ENCODE measurements at places on chromosomes 3 and 15. TPM values are rescaled to one million over a fixed set of nuclear protein-coding genes. Genes with fewer than 3 reads are reported as not detected.

DNA sequence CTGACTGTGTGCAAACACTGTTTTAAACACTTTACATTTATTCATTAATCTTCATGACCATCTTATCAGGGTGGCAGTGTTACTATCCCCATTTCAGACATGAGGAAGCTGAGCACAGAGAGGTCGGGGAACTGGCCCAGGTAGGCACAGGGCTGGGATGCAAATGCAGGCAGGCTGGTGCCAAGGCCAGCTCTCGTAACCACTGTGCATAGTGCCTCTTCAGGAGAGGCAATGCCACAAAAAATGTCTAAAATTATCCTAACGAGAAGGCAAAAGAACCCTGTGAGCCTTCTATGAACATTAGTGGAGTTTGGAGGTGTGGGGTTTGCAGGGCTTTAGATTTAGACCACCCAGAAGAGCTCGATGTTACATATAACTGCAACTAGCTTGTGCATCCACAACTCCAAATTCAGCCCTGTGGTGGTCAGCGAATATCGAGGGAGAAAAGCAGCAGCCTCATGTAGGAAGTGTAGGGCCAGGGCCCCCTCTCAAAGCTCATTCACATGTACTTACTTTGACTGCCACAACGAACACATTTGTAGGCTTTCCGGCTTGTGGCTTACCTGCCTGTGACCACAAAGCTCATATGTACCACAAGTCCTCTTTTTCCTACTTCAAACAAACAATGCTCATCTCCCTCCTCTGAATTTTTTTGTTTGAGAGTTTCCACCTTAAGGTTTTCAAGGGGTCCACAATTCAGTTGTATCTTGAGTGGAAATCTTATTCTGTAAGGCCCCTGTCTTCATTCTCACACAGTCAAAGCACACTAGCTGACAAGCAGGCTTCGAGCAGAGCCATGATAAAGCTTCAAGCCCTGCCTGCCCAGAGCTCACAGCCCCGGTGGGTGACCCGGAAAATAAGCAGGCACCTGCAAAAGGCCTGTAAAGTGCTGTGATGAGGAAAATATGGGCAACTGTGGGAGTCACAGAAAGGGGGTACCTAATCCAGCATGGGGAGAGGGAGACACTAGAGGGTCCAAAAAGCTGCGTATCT, 722.9 kb upstream of the CFAP20DC start:
- DNase-seq, result no peak

- DNase-seq, result no peak
These were observed 13.1 kb upstream of the IFT57 start for GRCh38 chr3:108235290-108235689.

DNA sequence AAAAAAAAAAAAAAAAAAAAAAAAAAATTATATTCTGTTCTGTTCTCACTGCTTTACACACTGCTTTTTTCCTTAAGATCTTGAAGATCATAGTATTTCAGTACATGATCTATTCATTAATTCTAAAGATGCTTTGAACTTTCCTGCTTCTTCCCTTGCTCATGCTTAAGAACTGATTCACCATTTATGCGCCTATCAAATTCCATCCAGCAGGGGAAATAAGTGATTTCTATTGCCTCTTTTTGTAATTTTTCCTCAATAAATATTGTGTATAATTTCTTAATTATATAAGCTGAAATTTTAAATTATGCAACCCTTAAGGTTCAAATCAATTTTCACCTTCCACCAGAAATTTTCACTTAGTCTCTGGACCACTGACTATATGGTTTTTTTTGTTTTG, 10.6 kb downstream of the DENND6A start:
- DNase-seq, result peak; percentile 16

GRCh38 chr3:64568895-64569517, 118.8 kb downstream of the ADAMTS9 start:
- no peak for DNase-seq

- no peak for DNase-seq
These were observed 36.3 kb upstream of the SNX4 start for GRCh38 chr3:125556314-125556713.

DNA sequence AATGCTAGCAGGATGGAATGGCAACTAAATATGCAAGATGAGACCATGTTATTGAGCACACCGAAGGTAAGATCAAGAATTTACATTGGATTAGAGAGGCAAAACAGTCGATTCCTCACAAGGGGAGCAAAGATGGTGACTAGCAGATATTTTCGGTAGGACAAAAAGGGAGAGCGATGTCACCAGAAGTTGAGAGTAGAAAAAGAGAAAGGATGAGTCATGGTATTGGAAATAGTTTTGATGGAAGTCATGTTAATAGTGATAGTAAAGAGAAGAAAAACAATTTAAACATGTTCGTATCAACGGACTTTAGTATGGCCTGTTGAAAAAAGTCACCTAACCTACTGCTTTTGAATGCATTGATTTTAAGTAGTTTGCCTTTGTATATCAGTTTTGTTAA, 55.0 kb downstream of the UBE2E2 start:
- DNase-seq, result peak; percentile 17

DNA sequence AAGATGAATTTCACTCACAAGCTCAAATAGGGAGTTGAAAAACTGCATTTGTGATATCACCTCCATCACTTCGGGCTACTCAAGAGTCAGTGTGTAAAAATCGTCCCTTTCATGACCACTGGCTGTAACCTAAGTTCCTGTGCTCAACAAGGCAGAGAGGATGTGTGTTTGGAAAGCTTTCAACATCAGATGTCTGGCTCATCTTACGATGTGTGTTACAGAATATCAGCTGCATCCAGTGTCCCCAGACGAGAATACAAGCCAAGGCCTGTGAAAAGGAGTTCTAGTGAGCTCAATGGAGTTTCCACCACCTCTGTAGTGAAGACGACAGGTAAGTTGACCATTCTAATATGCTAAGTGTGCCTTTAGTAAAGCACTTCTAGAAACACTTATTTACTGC, 65.5 kb upstream of the ADAMTSL3 start:
- DNase-seq, result no peak

GRCh38 chr3:13533885-13534301, 15.0 kb upstream of the FBLN2 start:
- DNase-seq, result no peak

GRCh38 chr15:60589253-60589652, 110.3 kb upstream of the ICE2 start:
- DNase-seq, result no peak

GRCh38 chr15:80333261-80333660, 70.9 kb upstream of the ARNT2 start:
- DNase-seq, result no peak

- no peak for DNase-seq
These were observed 75.8 kb downstream of the CPN2 start for GRCh38 chr3:194275291-194275690.

DNA sequence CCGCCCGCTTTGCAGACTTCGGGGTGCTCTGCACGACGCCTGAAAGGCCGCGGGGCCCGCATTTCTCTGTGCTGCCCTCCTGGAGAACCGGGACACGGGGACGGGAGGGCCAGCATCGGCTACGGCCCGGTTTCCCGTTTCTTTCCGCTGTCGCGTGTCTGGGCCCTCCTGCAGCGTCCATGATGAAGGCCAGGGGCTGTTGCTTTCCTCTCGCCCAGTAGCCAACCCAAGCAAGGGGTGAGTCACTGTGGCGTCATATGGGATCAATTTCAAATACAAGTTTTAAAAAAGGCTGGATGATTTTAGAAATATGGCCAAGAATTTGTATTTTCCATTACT, 435 bp downstream of the SLC35G2 start:
- no peak for DNase-seq

DNA sequence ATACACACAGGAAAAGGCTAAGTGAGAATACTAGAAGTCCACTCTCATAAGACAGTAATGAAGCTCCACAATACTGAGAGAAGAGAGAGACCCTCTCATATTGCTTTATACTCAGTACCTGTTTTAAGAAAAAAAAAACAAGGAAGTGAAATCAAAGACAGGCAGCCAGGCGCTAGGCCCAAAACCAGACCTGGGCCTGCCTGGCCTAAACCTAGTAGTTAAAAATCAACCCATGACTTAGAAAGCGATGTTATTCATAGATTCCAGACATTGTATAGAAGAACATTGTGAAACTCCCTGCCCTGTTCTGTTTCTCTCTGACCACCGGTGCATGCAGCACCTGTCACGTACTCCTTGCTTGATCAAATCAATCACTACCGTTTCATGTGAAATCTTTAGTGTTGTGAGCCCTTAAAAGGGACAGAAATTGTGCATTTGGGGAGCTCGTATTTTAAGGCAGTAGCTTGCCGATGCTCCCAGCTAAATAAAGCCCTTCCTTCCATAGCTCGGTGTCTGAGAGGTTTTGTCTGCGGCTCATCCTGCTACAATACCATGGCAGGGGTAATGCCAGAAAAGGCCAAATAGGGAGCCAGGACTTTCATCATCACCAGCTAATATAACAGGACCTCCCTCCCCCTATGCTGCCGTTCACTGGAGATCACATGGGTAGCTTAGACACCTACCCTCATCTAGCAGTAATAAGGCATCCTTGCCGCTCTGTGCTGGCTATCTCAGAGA, 1294.1 kb downstream of the NSUN3 start:
- no peak for DNase-seq

DNA sequence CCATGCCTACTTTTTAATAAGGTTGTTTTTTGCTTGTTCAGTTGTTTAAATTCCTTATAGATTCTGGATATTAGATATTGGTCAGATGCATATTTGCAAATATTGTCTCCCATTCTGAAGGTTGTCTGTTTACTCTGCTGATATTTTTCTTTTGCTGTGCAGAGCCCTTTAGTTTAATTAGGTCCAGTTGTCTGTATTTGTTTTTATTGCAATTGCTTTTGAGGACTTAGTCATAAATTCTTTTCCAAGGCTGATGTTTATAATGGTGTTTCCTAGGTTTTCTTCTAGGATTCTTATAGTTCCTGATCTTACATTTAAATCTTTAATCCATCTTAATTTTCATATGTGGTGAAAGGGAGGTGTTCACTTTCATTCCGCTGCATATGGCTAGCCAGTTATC, 77.4 kb downstream of the PTPRG start:
- DNase-seq, result no peak

DNA sequence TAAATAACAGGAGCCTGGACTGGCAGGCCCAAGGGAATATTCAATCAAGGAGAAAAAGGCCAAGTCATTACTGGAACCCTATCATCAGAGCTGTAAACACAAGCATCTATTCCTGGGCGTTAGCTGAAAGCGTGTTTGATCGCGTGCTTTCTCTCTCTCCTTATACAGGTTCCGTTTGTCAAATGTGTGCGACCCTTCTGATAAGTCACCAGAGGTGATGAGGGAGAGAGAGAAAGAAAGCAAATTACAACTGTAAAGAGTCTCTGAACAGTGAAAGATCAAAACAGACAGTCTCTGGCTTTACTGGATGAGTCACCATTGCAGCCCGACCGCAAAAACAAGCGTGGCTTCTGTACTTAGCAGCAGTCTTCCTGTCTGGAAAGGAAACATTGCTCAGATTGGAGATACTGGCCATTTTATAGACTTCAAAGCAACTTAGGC, 39.5 kb upstream of the TPRG1 start:
- DNase-seq, result peak; percentile 57

- peak; percentile 2 for DNase-seq
These were observed 20.9 kb downstream of the RAD54L2 start for GRCh38 chr3:51559411-51559888.

GRCh38 chr3:116263842-116264545, 181.3 kb downstream of the LSAMP start:
- DNase-seq, result peak; percentile 3

GRCh38 chr3:187989575-187990153, 164.3 kb upstream of the LPP start:
- DNase-seq, result no peak

GRCh38 chr3:46163556-46164041, 44.5 kb downstream of the CCR1 start:
- peak; percentile 88 for DNase-seq

GRCh38 chr15:35307026-35307425, 221.9 kb upstream of the NANOGP8 start:
- DNase-seq, result no peak

- DNase-seq, result no peak
These were observed 476.1 kb downstream of the SHQ1 start for GRCh38 chr3:72372161-72372560.

GRCh38 chr15:85676342-85677098, 118.2 kb downstream of the KLHL25 start:
- DNase-seq, result peak; percentile 27

GRCh38 chr15:75195122-75195765, 6.4 kb upstream of the C15orf39 start:
- no peak for DNase-seq

- peak; percentile 30 for DNase-seq
These were observed 29.3 kb downstream of the RIOX2 start for GRCh38 chr3:97942801-97943546.

GRCh38 chr3:169965562-169966427, 812 bp upstream of the SEC62 start:
- DNase-seq, result no peak

- peak; percentile 45 for DNase-seq
These were observed 19.5 kb downstream of the SETMAR start for GRCh38 chr3:4322635-4323034.

DNA sequence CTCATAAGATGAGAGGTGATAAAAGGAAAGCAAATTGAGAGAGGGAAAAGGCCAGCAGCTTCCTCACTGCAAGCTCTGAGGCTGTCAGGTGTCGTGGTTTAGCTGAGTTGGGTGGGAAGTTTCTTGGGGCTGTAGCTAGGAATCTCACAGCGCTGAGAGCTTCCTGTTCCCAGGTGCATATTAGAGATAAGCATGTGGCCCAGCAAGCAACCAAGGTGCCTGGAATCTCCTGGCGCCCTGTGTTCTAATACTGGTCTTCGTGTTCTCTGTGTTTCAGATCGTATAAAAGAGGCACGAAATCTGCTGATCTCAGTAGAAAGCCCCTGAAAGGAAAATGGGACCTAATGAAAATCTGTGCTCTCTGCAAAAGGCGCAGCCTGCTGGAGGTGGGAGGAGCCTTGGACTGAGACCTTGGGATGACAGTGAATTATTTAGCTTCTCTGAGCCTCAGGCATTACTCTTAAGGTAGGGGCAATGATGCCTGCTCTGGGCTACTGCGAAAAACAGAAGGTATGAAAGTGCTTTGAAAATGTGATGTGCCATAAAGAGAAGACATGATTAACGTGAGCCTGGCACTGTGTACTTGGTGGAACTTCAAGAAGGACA, 499.9 kb downstream of the TBL1XR1 start:
- DNase-seq, result no peak

GRCh38 chr15:31193291-31193690, 91.8 kb upstream of the TRPM1 start:
- no peak for DNase-seq

GRCh38 chr15:31256378-31257265, 70.0 kb upstream of the KLF13 start:
- no peak for DNase-seq

Gene FEZF2
- polyA plus RNA-seq, result not detected

Gene ADAMTS9
- polyA plus RNA-seq, result 0.11 TPM

Gene ANAPC13
- 61.9 TPM for polyA plus RNA-seq

Gene UBP1
- polyA plus RNA-seq, result 33.3 TPM

Gene SIDT1
- polyA plus RNA-seq, result 0.02 TPM

Gene NANOGP8
- polyA plus RNA-seq, result not detected

Gene AHSG
- polyA plus RNA-seq, result 0.26 TPM

Gene IL16
- not detected for polyA plus RNA-seq

Gene RTP1
- polyA plus RNA-seq, result not detected

Gene APBA2
- polyA plus RNA-seq, result 7.3 TPM

Gene SMCO1
- not detected for polyA plus RNA-seq

Gene SKOR1
- polyA plus RNA-seq, result 0.01 TPM

Gene RBP2
- not detected for polyA plus RNA-seq

Gene SLC28A2
- not detected for polyA plus RNA-seq

Gene ITIH4
- polyA plus RNA-seq, result 0.35 TPM

Gene ISL2
- polyA plus RNA-seq, result 1.8 TPM

Gene ANKRD63
- not detected for polyA plus RNA-seq

Measured in foreskin keratinocyte (primary cell).